ENCODE measurements at places on chromosomes 6 and 20.

DNA sequence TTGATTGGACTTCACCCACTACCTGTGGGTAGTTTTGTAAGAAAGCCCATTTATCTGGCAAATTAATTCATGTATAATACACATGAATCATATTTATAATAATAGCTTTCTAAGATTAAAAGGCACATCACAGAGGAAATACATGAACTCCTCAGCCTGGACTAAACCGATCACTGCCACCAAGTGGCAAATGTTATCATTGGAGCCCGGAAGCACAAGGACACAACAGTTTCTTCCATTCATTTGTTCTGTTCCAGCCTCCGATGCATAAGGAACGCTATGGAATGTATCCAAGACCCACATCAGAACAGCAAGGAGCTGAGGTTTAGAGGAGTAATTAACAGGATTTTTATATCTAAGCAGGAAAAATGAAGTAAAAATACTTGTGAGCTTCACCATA, 13.9 kb upstream of the IPCEF1 start:
- no peak for DNase-seq

GRCh38 chr6:169779896-169780295, 28.5 kb downstream of the ERMARD start:
- no peak for DNase-seq

- no peak for DNase-seq
Observed at GRCh38 chr20:50272724-50273446, 82.3 kb downstream of the CEBPB start.

DNA sequence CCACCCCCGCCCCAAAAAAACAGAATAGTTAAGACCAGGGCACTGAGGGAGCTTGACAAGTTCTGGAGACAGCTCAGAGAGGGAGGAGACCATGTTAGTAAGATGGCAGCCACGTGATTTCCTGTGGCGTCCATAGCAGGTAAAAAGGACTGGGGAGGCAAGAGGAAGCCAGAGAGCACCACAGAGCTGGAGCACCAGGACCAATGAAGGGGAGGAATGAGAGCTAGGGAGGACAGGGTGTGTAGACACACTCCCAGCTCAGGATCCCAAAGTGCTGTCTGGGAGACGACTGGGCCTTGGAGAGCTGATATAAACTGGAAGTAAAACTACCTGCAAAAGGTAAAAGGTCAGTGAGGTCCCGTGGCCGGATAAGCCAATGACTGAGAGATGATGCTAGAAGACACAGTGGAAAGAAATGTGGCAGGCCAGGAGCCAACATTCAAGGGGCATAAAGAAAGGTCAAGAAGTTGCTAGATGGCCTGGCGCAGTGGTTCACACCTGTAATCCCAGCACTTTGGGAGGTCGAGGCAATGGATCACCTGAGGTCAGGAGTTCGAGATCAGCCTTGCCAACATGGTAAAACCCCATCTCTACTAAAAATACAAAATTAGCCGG, 39.0 kb downstream of the SLC23A2 start:
- DNase-seq, result no peak

DNA sequence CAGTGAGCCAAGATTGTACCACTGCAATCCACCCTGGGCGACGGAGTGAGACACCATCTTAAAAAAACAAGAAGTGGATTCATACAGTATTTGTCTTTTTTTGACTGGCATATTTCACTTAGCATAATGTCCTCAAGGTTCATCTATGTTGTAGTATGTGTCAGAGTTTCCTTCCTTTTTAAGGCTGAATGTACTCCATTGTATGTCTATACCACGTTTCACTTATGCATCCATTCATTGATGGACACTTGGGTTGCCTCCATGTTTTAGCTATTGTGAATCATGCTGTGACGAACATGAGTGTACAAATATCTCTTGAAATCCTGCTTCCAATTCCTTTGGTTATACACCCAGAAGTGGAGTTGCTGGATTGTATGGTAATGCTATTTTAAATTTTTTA, 28.9 kb upstream of the FAM83D start:
- no peak for DNase-seq

DNA sequence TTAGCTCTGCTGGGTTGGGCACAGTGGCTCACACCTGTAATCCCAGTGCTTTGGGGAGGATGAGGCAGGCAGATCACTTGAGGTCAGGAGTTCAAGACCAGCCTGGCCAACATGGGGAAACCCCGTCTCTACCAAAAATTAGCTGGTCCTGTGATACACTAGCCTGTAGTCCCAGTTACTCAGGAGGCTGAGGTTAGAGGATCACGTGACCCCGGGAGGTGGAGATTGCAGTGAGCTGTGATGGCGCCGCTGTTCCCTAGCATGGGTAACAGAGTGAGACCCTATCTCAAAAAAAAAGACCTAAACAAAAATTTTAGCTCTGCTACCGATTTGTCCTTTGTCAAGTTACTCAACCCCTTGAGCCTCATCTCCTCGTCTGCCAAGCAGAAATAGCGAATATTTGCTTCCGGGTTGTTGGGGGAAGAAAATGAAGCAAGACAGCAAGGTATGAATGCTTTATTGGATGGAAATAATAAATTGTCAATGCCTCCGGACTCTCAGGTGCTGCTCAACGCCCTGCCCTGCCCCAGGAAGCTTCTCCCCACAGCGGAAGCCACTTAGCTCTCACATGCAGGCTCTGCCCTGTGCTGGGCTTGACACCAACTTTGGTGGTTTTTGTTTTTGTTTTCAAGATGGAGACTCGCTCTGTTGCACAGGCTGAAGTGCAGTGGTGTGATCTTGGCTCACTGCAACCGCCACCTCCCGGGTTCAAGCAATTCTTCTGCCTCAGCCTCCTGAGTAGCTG, 24.9 kb upstream of the ITCH start:
- no peak for DNase-seq

DNA sequence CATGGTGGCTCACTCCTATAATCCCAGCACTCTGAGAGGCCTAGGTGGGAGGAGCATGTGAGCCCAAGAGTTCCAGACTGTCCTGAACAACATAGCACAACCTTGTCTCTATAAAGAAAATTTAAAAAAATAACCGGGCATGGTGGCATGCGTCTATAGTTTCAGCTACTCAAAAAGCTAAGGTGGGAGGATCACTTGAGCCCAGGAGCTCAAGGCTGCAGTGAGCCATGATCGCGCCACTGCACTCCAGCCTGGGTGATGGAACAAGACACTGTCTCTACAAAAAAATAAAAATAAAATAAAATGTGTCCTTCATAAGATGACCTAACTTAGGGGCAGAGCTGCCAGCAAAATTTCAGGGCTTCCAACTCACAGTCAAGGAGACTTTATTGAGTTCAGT, 12.6 kb downstream of the ID4 start:
- peak; percentile 91 for DNase-seq

DNA sequence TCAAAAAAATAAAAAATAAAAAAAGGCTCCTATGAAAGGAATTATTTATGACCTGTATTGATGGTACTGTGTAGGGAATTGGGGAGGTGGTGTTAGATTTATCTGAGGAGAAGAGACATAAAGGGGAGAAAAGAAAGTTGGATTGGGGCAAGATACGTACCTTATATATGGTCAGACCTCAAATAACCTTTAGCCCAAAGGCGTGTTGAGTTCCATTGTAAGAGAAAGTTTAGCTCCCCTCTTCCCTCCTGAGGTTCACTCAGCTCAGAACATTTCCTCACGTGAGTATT, 296.9 kb downstream of the ADGB start:
- no peak for DNase-seq

GRCh38 chr6:121726596-121726995, 291.1 kb downstream of the GJA1 start:
- no peak for DNase-seq

DNA sequence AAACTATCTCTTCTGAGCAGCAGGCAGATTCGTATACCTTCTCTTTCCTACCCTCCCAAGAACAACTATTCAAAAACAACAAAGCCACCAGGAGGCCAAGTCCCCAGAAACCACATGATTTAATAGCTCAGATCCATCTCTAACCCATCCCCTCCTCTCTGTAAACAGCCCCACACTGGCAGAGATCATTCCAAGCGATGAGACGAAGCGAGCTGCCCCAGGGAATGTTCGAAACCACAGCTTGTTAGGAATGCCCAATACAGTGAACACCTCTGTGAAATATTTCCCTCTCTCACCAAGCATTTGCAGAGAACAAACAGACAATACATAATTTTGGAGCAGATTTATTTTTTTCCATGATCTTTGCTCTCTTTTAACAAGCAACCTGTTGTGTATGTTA, 231.8 kb downstream of the SOD2 start:
- DNase-seq, result no peak

- no peak for DNase-seq
Observed at GRCh38 chr6:73074175-73074574, 151.1 kb downstream of the KHDC1L start.

DNA sequence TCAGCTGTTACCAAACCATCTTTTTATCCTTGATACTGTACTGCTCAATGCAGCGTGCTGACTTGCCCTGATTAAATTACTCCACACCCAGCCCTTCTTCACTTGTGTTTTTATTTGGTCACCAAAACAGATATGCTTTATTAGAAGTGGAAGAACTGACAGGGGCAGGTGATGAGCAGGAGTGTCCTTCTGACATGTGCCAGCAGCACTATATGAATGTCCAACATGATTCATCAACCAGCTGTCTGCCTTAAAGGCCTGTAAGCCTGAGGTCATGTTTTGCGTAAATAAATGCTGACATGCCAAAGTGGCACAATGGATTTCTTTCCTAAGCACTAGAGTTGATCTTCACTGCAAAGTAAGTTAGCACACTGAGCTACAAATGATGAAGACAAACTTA, 15.4 kb downstream of the POPDC3 start:
- peak; percentile 35 for DNase-seq

DNA sequence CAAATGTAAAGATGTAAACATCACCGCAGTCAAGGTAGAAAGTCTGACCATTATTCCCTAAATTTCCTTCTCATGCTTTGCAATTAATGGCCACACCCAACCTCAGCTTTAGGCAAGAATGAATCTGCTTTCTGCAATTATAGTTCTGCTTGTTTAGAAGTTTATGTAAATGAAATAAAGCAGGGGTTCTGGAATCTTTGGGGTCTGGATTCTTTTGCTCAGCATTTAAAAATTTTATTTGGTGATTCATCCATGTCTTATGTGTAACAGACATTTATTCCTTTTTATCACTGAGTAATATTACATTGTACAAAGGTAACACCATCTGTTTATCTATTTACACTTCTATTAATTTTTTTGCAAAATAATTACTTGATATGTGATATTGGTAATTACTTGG, 613.6 kb downstream of the UTRN start:
- DNase-seq, result no peak

- DNase-seq, result no peak
Observed at GRCh38 chr20:51451484-51451883, 91.0 kb downstream of the NFATC2 start.

- no peak for DNase-seq
Observed at GRCh38 chr20:59020938-59021551, 1.8 kb downstream of the TUBB1 start.

All from NCI-H2029 treated with DMSO at 0.1 percent for 48 hours (cell line).